T-cell (primary cell): ENCODE measurements at places on chromosomes 11 and 22. TPM values are rescaled to one million over a fixed set of nuclear protein-coding genes. Genes with fewer than 3 reads are reported as not detected.

USH1C gene
- total RNA-seq = not detected

FOLR1 gene
- total RNA-seq = not detected

PRDX5 gene
- 48.2 TPM for total RNA-seq

- DNase-seq = no peak
- no peak overlapping the region for H3K27ac ChIP-seq
- H3K27me3 ChIP-seq = peaks cover 14% of the 10 kb centered on the region
These were observed 19.4 kb upstream of the P2RY2 start for GRCh38 chr11:73198677-73199076.
